ENCODE measurements at places on chromosomes 13 and 19.
A peak's percentile ranks its signal among the peaks of the same experiment; 100 is the strongest.

- no peak for DNase-seq
These were observed 800.2 kb downstream of the EFNB2 start for GRCh38 chr13:105735281-105735680.

DNA sequence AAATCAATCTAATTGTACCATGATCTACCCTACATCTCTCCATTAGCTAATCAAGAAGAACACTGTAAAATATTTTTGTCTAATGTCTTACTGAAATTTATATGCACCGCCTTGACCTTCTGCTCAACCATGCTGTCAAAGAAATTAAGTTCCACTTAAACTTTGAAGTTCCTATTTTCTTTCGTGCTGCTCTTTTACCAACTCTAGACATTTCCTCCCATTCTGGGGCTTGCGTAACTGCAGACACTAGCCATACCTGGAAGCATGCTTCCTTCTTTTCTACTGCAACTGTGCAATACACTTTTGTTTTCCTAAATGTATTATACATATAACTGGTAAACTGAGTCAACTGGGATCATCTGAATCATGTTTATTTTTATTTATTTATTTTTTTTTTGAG, 8.5 kb upstream of the UBE2L5 start:
- DNase-seq = no peak

- DNase-seq = no peak
These were observed 1.7 kb upstream of the C13orf42 start for GRCh38 chr13:51112771-51113170.

DNA sequence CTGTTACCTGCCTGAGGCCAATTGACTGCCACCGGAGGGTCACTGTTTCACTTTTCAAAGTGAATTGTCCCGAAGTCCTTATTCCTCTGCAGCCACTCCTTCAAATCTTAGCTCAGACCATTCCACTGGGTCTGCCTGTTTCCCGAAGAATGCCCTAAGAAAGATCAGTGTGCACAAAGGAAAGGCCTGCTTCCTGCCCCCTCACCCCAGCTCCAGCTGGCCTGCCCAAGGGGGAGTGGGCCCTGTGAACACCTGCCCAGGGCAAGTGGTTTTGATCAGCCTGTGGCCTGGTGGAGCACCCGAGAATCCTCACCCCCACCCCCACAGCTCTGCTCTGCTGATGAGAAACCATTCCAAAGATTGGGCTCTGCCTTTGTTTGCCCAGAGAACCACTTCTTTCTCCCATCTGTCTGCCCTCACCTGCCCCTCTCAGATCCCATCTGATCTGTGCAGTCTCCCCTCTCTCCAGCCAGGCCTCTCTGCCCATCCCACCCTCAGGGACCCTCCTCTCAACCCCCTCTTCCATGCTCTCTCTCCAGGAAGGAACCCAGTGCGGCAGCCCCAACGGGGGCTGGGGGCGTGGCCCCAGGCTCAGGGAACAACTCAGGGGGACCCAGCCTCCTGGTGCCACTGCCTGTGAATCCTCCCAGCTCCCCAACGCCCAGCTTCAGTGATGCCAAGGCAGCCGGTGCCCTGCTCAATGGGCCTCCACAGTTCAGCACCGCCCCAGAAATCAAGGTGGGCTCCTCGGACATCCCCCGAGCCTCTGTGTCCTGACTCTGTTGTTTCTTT, 10.3 kb downstream of the LENG1 start:
- no peak for DNase-seq

DNA sequence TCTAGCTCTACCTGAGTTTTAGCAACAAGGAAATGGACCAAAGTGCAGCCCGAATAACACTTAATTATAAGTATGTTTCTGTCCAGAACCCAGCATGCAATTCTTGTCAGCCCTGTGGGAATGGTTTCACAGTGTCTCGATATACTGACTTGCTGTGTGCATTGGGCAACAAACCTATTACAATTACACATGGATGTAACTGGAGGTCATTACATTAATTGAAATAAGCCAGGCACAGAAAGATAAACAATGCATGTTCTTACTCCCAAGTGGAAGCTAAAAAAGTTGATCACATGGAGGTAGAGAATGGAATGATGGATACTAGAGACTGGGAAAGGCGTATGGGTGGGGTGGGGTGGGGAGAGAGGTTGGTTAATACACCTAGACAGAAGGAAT, 5.1 kb upstream of the CYP2S1 start:
- no peak for DNase-seq

GRCh38 chr19:16037424-16038195, 38.7 kb upstream of the TPM4 start:
- no peak for DNase-seq

GRCh38 chr13:59442944-59443486, 720.7 kb downstream of the DIAPH3 start:
- DNase-seq = no peak

DNA sequence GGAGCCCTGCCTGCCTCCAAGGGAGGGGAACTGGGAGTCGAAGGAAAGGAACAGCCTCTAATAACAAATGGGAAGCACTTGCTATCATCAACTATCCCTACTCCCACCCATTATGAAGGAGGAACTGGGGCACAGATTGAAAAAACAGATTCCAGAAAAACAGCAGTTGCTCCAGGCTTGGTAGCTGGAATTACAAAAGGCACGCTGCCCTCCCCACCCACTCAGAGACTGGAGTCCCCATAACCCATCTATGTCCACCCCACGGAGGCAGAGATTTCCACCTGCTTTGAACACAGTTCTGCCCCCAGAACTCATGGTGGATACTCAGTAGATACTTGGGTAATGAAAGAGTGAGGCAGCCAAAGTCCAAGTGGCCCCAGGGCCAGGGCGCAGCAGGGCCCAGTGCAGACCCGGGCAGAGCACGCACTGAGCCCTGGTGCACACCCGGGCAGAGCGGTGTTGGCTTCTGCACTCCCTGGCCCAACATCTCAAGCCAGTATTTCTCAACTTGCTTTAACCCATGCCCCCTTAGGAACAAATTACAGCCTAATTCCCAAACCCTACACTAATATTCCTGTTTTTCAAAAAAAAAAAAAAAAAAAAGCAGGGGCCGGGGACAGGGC, 19.1 kb upstream of the CCNP start:
- DNase-seq = no peak

GRCh38 chr19:28831462-28831861, 381.5 kb downstream of the UQCRFS1 start:
- DNase-seq = no peak

- no peak for DNase-seq
These were observed 2136.8 kb downstream of the PCDH9 start for GRCh38 chr13:65093357-65093756.

DNA sequence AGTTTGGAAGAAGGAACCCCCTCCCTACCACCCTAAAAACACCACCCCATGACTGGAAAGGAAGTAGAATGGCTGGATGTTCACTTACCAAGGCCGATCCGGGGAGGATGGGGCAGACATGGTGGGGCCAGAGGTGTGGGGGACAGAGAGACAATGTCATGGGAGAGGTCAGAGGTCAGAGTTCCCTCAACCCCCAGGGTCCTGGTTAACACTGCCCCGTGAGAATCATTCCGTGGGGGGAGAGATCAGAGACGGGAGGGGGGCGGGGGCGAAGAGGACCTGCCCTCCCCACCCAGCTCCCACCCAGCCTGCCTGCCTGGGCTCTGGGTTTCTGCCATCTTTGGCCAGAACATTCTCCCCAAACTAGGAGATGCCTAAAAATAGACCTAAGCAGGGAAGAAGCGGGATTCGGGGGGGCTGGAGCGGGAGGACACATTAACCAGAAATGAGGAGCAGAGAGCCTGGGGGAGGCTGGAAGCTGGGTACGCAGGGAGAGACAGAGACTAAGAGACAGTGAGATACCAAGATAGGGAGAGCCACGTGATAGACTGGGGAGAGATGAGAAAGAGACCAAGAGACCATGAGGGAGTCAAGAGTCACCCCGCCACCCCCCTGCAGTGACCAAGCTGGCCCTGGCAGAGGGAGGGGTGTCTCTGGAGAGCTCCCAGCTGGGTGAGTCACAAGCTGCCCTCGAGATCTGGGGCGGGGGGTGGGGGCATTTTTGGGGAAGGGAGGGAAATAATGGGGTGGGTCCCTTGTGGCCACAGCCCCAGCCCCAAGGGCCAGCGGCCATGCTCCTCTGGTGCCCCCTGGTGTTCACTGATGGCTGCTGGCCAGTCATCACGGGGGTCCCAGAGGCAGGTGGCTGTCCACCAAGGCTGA, 6.1 kb upstream of the KANK2 start:
- DNase-seq = peak; percentile 14

- DNase-seq = no peak
These were observed 41.3 kb upstream of the INTS6 start for GRCh38 chr13:51494156-51494555.

- DNase-seq = no peak
These were observed 3.0 kb upstream of the PNKP start for GRCh38 chr19:49870309-49870901.

DNA sequence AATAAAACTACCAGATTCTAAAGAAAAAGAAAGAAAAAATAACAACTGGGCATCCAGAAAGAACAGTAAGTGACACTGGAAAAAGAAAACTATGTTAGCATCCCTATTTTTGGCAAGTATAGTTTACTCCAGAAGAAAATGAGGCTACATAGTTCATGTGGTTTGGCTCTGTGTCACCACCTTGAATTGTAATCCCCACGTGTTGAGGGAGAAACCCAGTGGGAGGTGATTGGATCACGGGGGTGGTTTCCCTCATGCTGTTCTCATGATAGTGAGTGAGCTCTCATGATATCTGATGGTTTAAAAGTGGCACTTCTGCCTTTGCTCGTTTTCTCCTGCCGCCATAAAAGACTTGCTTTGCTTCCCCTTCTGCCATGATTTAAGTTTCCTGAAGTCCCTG, 76.9 kb downstream of the ITGBL1 start:
- DNase-seq = no peak

DNA sequence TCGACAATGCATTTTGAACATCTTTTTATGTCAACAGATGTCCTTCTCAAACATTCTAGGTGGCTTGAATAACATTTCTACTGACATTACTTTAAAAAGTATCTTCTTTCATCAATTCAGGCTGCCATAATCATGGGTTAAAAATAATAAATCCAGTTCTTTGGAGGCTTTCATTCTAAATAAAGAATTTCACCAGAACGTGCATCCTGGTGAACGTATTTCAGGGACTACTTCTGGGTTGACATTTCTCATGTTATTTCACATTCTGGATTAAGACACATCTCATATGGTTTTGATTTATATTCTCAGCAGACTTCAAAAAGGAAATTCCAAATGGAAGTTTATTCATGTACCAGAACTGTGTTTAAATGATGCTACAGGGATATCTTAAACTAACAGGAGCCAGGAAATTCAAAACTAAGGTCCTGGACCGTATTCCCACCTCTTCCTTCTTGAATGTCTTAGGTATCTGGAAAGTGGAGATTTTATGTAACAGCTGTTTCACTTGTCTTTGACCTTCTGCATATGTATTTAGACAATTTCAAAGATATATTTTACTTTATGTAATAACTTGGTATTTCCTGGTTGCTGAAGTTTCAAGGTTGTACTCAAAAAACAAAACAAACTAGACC, 107.2 kb downstream of the STARD13 start:
- no peak for DNase-seq
